Stimulated activated CD4-positive, alpha-beta T cell treated with anti-CD3 and anti-CD28 coated beads, Interleukin-2, amount 100 ng/mL, for 4 hours (primary cell): ENCODE measurements at places on chromosomes 3 and 15.

GRCh38 chr15:85463276-85463892 is 83.0 kb downstream of the AKAP13 start:
- no peak for DNase-seq

GRCh38 chr3:53161820-53162671 is 1.0 kb downstream of the PRKCD start:
- peak; percentile 55 for DNase-seq

GRCh38 chr3:107117922-107118536 is 259.2 kb upstream of the CCDC54 start:
- no peak for DNase-seq

DNA sequence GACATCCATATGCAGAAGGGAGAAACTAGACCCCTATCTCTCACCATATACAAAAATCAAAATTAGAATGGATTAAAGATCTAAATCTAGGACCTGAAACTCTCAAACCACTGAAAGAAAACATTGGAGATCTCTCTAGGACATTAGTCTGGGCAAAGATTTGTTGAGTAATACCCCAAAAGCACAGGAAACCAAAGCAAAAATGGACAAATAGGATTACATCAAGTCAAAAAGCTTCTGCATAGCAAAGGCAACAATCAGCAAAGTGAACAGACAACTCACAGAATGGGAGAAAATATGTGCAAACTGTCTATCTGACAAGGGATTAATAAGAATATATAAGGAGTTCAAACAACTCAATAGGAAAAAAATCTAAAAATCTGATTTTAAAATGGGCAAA is 54.8 kb downstream of the MYO9A start:
- DNase-seq, result no peak

DNA sequence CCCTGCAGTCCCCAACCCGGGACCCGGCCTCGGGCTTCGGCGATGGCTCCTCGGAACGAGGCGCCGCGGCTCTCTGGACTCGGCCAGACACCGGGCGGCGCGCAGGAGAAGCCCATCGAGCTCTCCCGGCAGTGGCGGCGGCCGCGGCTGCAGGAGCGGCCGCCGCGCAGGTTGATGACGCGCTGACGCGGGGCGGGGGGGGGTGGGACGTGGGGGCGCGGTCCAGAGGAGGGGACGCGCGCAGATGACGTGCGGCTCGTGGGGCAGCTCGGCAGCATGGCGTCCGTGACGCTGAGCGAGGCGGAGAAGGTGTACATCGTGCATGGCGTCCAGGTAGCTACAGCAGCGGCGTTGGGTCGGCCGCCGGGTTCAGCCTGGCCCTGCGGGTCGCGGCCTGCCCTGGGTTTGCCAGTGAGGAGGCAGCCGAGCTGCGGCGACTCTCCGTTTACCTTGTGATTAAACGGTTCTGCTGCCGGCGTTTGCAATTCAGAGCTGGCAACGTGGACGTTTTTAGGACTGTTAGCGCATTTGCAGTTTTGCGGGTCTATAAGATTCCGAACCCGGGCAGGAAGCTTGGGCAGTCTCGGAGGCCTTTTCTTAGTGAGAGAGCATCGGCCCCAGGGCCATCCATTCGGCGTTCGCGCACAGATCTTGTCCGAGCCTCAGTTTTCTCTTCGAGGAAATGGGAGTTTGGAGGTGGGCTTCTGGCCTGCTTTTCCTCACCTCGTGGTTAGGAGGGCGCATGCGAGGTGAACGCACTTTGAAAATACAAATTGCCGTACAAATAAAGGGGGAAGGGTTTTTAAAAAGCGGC is at the start of the genes EXOSC7 and ZDHHC3:
Gene EXOSC7, plus strand, starts transcription at position 243 of the 814 bp plus-strand sequence. Its CDS starts 34 bp downstream, at position 277.
Gene ZDHHC3, minus strand, starts transcription at position 173 of the 814 bp plus-strand sequence. CDS start 16,738 bp downstream, outside the sequence.
- DNase-seq, result peak; percentile 84

DNA sequence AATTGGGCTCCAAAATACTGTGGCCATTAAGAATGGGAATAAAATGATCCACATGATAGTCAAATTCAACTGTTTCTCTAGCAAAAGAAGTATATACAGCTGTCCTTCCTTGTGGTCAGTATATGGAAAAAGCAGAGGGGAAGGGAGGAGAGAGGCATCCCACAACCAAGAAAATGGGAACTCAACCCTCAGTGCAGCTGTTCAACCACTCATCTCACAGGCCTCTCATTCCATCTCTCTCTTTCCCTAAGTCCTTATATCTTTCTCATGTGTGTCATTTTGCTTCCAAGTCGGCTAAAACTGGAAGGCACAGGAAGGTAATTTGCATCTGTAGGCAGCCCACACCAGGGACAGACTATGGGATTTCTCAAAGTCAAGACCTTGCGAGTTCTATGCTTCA is 27.5 kb downstream of the AVEN start:
- DNase-seq, result no peak

DNA sequence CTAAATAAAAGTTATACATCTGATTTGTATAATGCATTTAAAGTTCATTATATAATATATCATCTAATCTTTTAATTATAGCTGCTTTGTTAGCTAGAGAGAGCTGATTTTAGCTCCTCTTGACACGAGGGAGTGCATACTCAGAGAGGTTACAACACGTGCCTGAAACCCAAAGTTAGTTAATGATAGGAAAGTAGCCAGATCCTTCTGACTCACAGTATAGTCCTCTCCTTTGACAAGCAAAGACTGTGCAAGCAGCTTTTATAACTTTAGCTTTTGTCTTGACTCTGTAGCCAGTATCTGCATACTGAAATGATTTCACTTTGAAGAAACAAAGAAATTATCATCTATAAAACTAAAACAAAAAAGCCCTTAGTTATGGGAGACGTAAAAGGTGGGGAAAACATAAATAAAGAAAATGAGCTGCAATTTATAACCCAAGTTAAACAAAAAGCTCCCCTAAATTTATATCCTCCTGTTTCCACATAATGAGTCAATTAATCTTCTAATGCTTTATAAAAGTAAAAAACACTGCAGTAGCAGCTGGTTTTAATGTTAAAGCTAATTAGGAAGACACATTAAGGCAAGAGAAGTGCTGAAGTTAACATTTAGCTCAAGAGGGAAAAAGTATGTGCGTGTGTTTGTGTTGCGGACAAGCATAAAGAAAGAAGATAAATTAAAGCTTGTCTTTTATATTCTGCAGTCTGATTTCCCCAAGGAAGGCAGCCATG is 13.1 kb downstream of the GABRR3 start:
- no peak for DNase-seq

DNA sequence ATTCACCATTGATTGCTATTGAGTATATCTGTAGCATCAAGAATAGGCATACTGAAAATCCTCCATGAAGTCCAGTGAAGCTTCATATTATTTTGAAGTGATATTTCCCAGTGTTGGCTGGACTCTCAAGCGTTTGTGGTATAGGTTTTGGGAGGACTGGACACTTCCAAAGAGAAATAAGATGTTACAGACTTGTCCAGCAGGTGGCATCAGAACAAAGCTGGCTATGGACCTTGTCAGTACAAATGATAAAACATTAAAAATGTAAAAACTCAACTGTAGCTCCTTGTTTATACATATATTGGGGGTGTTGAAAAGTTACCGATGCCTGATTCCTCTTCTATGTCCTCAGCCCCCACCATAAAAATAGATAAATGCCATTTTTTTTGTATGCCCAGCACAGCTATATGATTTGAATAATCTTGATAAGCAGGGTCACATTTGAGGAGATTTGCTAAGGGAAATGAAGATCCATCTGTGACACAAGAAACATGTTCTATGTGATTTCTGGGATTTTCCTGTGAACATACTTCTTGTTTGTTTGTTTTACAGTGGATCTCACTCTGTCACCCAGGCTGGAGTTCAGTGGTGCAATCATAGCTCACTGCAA is 54.5 kb upstream of the GOLGA6B start:
- peak; percentile 6 for DNase-seq

DNA sequence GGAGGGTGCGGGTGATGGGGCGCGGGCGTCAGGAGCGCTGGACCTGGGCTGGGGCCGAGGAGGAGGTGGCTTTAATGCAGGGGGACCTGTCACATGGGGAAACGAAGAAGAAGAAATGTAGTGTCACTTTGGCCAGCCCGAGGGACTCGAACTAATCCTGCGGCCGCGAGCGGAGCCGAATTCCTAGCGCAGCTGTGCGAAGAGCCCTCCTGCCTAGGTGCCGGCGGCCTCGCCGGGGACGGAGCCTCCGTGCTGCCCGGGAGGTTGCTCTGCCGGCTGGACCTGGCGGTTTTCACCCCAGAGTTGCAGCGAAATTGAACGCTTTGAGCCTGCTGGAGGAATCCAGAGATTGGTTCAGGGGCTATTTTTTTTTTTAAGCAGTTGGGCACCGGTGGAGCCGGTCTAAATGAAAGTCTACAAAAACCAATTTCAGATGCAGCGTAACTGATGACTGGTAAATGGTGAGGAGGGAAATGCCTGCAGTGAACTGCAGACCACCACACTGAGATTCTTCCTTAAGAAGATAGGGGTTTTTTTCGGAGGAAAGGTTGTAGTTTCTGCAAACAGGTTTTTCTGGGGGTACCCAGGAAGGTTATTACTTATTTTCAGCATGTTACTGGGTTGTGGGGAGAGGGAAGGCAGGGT is 662 bp downstream of the TMEM108 start:
- no peak for DNase-seq

GRCh38 chr3:60188803-60189202 is 1062.4 kb downstream of the FHIT start:
- no peak for DNase-seq

DNA sequence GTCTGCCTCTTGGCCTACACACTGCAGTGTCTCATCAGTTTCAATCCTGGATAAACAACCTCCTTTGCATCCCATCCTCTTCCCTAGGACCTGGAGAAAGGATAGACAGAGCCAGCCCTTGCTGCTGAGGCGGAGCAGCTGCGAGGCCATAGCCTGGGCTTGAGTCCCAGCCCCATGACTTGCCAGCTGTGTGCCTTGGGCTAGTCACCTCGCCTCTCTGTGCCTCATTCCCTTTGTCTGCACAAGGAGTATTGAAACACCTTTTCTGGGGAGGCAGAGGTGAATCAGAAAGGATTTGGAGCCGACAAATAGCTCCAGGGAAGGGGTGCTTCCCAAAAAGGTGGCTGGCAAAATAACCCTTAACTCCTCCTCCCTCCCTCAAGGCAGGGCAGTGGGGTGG is 65.0 kb upstream of the SLC6A1 start:
- DNase-seq, result no peak

DNA sequence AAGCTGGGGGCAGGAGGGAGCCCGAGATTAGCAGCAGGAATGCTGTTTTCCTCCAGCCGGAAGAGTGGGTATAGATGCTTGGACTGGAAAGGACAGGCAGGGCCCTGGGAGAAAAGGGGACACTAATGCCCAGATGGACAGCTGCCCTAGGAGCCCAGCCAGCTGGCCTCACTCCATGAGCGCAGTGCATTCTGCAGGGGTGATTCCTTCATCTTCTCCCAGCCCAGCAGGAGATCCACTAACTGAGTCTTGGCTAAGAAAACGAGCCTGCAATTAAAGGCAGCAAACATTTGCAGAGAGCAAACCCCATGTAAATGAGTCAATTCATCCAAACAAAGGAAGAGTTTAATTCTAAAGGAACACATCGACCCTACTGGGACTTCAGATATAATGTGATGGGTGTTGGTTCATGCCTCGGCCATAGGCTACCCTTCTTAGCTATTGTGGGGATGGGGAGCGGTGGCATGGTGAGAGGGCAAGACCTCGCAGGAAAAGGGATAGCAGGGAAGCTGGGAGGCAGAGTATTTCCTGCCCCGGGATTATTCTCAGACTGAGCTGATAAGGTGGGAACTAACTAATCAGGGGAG is 13.3 kb upstream of the MINAR1 start:
- no peak for DNase-seq

- DNase-seq, result no peak
Observed at GRCh38 chr15:67144609-67145311, 79.4 kb downstream of the SMAD3 start.

DNA sequence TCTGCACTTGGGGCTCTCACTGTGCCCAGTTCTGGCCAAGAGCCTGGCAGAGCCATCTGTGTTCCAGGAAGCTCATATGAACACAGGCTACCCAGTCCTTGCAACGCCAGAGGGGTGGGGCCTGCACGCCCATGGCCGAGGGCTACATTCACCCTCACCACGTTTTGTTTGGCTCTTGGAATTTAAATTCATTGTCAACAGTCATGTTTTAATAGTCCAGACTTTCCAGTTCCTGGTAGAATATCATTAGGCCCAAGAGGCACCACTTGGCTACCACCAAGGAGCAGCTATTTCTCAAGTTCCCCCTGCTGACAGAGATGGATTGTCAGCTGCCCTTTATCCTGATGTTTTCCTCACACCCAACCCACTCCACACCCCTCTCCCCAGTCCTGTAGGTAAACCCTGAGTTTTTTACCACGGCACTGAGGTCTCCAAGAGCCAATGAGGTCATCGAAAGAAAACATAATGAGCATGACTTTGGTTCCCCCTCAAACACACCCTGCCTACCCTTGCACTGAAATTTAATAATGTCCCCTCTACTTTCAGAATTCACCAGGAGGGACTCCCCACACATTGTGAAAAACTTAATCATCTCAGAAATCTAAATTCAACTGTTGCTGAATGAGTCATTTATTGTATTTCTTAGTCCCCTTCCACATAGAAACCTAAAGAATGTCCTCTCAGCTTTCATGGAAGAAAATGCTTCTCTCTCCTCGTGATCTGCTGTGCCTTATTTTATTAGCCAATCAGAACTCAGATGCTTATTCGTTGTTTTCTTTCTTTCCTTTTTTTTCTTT is 125.1 kb downstream of the SHQ1 start:
- DNase-seq, result no peak

- DNase-seq, result no peak
Observed at GRCh38 chr3:37481982-37482381, 307.6 kb upstream of the LRRFIP2 start.

- no peak for DNase-seq
Observed at GRCh38 chr3:76788206-76788605, 251.7 kb upstream of the ROBO2 start.

DNA sequence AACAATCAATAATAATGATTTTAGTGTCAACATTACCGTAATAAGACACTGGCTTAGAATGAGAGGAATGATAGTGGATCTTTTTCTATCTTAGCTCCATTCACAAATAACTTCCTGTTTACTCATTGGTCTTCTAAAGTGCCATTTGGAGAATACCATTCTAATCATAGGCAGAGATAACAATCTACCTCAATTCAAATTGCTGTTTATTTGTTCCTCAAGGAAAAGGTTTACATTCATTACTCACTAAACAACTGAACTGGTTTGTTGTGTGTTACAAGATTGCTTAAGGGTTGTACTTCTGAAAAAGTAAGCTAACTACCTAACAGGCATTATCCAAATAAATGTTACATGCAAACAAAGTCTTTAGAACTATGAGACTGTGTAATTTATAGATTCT is 8.1 kb upstream of the PCOLCE2 start:
- DNase-seq, result no peak

GRCh38 chr15:40238532-40239403 is at the start of gene PAK6:
TSS of gene PAK6 (plus strand) at chr15:40239063. CDS start at chr15:40264786, 25,723 bp downstream.
- peak; percentile 24 for DNase-seq

GRCh38 chr3:36434687-36435426 is 54.6 kb downstream of the STAC start:
- DNase-seq, result no peak

DNA sequence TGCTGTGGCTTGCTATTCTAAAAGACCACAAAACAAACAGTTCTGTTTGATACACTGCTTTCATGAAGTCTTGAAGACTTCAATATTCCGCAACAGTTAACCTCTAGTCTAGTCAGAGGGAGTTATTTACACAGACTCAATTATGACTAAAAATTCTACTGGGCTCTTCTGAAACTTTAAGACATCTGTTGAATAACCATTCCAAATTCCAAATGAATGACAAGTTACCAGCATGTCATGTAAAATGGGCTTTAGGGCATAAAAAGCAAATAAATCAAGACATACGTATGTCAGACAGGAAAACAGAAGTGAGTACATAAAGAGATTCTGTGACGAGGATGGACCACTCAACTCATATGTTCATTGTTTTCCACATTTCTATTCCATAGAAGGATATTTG is 93.9 kb downstream of the PLOD2 start:
- no peak for DNase-seq

- no peak for DNase-seq
Observed at GRCh38 chr3:177599326-177599725, 402.0 kb upstream of the TBL1XR1 start.

GRCh38 chr15:74794248-74794969 is 12.5 kb downstream of the CSK start:
- no peak for DNase-seq
